Suppressor macrophage treated with lipopolysaccharide for 1 hour (primary cell): ENCODE measurements at places on chromosomes 3 and 15.

GRCh38 chr15:74680456-74680855, 15.4 kb downstream of the EDC3 start:
- peak; percentile 24 for DNase-seq

DNA sequence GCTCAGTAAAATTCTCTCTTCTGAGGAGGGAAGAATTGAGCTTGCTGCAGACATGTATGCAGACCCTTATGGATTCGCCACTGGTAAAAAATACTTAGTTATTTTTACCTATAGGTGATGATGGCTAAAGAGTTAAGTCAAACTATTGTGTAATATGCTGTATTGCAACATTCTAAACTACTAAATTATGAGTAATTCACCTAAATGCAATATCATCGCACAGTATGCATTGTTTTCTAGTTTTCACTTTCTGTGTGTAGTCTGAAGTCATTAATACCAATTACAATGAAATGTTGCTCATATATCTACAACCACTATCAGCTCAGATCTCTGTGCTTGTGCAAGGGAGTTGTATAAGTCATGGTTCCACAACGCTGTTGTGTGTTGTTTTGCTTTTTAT, 48.7 kb upstream of the ROBO2 start:
- no peak for DNase-seq

- peak; percentile 65 for DNase-seq
These were observed 55.2 kb downstream of the PLD1 start for GRCh38 chr3:171755015-171755589.

- DNase-seq = peak; percentile 31
These were observed 10.3 kb downstream of the ISL2 start for GRCh38 chr15:76346669-76347481.

- DNase-seq = no peak
These were observed 156.1 kb downstream of the FBLN2 start for GRCh38 chr3:13705051-13705450.

GRCh38 chr3:40655551-40655950, 130.8 kb downstream of the ZNF621 start:
- no peak for DNase-seq

- DNase-seq = no peak
These were observed 236.1 kb downstream of the RORA start for GRCh38 chr15:60993008-60993407.

- no peak for DNase-seq
These were observed 54.1 kb downstream of the LEO1 start for GRCh38 chr15:51917493-51917892.

DNA sequence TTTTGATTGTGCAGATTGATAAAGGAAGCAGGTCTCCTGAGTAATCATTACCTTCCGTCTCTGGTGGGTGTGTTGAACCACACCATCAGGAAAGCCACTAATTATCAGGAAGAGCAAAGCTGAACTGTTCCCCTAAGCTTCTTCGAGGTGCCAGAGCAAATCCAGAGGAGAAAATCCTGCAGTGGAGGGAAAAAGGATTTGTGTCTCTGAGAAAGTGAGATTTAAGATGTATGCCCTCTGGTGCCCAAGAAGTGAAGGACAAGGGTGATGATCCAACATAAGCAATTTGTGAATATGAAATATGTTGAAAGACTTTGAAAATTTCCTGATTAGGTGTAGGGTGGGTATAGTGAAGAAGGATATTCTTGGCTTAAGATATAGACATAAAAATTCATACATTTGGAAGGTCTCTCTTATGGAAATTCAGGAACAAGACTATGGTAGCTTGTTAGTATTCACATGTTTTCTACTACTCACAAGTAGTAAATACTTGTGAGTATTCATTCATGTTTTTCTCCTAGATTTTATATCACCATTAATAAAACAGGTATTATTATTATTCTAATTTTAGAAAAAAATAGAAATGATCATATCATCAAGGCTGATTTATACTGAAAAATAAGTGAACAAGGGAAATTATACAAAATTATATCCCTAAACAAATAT, 34.8 kb downstream of the COMMD2 start:
- peak; percentile 66 for DNase-seq

GRCh38 chr3:126851934-126852333, 131.0 kb upstream of the PLXNA1 start:
- no peak for DNase-seq

DNA sequence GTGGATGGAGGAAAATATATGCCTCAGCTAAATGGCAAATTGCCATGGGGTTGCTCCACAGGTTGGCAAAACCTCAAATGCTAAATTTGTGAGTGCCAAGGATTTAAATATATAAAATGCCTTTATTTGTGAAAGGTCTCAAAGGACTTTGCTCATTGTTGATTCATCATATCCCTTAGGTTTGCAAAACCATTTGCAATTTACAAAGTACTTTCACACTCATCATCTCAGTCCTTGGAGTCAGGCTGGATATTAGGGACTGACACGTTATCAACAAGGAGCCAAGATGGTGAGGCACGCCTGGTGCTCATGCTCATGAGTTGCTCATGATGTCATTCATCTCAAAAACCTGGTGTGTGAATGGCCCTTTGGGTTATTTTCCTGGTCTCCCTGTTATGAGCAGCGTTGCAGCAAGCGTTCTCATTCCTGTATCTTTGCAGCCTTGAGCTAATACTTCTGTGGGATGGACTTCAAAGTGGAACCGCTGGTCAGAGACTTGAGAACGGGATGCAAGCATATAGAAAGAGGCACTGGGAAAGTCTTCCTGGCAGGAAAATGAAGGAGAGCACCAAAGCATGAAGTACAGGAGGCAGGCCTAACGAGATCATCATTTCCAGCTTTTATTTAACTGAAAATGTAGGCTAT, 66.0 kb downstream of the MYO1E start:
- DNase-seq = peak; percentile 43

DNA sequence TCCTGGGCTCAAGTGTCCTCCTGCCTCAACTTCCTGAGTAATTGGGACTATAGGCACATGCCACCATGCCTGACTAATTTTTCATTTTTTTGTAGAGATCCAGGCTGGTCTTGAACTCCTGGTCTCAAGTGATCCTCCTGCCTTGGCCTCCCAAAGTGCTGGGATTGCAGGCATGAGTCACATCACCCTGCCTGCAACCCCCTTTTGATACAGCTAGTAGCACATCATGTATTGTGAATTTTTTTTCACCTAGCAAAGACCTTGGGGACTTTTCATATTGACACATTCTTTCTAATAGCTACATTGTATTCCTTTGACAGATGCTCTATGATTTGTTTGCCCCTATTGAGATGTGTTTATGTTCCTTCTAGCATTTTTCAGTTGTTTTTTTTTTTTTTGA, 14.2 kb downstream of the IRAK2 start:
- no peak for DNase-seq

DNA sequence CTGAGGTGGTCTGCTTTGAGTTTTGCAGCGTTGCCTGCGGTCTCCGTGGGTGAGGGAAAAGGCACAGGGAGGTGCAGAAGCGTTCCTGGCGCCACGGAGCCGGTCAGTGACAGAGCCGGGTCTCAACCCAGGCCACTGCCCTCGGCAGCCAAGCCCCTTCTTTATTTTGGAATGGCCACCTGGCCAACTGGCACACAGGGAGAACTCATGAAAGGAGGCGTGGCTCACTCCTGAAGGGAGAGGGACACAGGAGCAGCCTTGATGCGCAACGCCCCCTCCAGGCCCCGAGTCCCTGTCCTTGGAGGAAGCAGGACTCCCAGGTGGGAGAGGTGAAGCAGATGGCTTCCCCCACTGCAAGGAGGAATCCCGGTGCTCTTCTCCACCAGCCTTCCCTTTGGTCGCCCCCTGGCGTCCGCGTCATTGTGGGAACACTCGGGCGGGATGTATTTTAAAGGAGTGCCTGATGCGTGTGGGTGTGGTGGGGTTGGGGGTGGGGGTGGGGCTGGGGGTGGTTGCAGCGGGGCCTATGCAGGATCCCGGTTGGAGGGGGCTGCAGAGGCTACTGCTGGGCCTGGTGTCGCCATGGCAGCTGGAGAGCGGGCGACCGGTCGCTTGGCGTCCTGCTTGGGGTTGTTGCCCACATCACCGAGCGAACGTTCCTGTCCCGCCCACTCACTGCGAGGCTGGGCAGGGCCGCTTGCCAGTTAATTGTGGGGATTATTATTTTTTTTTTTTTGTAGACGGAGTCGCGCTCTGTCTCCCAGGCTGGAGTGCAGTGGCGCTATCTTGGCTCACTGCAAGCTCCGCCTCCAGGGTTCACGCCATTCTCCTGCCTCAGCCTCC, 32.6 kb downstream of the APBA2 start:
- DNase-seq = peak; percentile 13

- no peak for DNase-seq
These were observed 369.8 kb downstream of the SV2B start for GRCh38 chr15:91469632-91470567.

GRCh38 chr3:12487336-12487735, 3.1 kb downstream of the TSEN2 start:
- no peak for DNase-seq

DNA sequence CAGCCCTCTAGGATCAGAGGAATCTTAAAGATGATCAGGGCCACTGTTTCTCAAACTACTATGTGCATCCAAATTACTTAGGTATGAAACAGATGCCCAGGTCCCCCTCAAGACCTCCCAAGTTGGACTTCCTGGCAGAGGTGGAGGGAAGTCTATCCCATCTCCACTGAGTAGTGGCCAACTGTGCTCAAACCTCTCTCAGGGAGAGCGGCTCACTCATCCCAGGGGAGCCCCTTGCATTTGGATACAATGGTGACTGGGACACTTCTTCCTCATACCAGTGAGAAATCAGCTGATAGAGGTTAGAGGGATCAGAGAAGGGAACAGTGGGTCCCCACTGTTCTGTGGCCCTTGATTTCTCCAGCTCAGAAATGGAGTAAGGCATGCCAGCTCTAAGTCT, 8.7 kb upstream of the WNT7A start:
- DNase-seq = no peak

DNA sequence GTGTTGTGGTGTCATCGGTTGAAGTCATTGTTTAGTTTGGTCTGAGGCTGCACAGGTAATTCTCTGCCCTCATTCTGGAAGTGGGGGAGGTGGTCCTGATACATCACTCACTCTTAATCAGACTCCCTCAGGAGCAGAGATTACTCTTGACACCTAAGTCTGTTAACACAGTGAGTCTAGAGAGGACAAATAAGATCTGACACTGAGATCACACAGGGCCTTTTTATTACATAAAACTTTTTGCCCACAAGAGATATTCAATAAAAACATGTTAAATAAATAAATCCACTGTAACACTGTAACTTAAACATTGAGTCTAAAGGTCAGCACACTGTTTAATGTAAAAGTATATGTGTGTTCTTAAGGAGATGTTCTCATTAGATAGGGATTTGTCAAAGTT, 57.1 kb upstream of the MBNL1 start:
- DNase-seq = no peak
